ENCODE measurements at places on chromosomes 5 and 9.

DNA sequence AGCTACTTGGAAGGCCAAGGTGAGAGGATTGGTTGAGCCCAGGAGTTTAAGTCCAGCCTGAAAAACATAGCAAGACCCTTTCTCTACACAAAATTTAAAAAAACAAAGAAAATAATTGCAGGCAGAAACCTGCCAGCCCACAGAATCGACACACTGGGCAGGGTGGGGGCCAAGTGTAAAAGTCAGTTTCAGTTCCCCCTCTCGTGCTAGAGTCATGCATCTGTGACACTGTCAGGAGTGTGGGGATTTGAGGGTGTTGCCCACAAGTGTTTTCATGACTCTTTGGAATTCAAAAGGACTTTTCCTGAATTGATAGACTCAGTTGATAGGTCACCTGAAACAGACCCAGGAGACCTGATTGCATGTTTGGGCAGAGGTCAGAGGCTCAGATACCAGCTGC, 47.6 kb downstream of the PRRC2B start:
- no peak for DNase-seq

DNA sequence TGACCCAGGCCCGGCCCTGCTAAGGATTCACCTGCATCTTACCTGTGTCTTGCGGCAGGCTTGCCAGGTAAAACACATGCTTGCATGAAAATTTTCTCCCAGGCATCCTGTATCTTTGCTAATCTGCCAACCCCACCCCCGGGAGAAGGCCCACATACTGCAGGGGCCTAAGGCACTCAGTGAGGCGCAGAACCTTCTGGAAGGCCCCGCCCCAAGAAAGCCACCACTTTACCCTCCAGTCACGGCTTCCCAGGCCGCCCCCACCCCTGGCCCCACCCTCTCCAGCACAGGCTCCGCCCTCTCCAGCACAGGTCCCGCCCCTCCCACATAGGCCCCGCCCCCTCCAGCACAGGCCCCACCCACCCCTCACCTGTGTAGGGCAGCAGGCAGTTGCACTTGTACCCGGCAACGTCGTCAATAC, 29.8 kb upstream of the SEC16A start:
- DNase-seq, result peak; percentile 15

- DNase-seq, result no peak
Observed at GRCh38 chr5:79850316-79850822, 140.7 kb downstream of the MTX3 start.

- DNase-seq, result no peak
Observed at GRCh38 chr9:106889061-106889590, 26.2 kb downstream of the ZNF462 start.

DNA sequence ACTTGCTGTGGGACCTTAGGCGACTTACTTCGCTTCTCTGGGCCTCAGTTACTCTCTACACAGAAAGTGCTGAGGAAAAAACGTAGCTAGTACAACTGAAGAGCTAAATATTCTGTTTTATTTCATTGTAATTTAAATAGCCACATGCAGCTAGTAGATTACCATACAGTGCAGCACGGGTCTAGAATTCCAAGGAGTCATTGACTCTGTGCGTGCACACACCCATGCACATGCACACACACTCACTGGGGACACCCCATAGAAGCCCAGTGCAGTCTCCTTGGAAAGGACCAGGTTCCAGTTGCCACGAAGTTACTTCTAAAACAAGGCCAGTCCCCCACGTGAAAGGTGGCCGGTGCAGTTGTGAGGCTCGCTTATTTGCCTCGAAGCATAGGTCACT, 17.0 kb downstream of the URM1 start:
- DNase-seq, result no peak
